Aorta (tissue), 5 donors: ENCODE measurements at places on chromosomes 2 and 18. TPM values are rescaled to one million over a fixed set of nuclear protein-coding genes. Genes with fewer than 3 reads are reported as not detected.

GRCh38 chr2:152588998-152589397 lies 128.3 kb downstream of the PRPF40A start:
- H3K4me1 ChIP-seq: peaks cover 8% of the 10 kb centered on the region
- no peaks in the 10 kb centered on the region for H3K27me3 ChIP-seq
- no peaks in the 10 kb centered on the region for H3K36me3 ChIP-seq
- H3K27ac ChIP-seq: no peak overlapping the region

The THUMPD2 gene
- total RNA-seq: 19.7 TPM

The NEU2 gene
- not detected for total RNA-seq

GRCh38 chr2:130765464-130765863 lies 10.1 kb downstream of the AMER3 start:
- H3K4me1 ChIP-seq: no peaks in the 10 kb centered on the region
- no peak overlapping the region for H3K4me3 ChIP-seq
- DNase-seq: no peak
- H3K36me3 ChIP-seq: no peaks in the 10 kb centered on the region

The UGT1A10 gene
- total RNA-seq: not detected

DNA sequence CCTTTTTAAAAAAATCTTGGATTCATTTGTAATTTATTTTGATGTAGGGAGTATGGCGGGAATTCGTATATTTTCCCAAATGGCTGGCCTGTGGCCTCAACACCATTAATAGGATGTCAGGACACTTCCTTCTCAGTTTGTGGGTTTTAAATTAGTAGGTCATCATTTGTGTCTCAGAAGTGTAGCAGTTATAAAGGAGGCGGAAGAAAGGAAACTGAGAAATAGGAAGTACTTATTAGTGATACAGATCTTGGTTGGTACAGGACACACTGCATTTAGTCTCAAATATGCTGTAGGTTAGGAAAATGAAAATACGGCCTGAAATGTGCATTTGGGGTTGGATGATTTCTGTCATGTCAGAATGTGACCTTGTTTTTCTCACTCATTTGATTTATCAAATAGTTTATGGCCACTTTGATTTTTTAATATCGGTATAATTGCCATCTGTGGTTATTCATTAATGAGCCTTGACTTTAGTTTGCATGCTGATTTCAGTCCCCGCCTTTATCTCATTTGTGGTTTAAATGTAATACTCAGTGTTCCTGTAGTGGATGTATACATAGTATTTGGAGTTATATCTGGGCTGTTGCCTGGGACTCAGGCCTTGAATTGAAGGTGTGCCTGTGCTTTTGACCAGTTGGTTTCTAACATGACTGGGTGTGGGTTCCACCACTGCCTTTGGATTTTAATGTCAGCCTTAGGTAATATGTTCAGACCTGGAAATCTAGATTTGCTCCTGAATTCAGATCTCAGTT lies 31.4 kb downstream of the ZCCHC2 start:
- DNase-seq: no peak
- H3K4me3 ChIP-seq: no peak overlapping the region
- H3K27ac ChIP-seq: no peak overlapping the region
- peaks cover 14% of the 10 kb centered on the region for H3K36me3 ChIP-seq
- no peaks in the 10 kb centered on the region for H3K27me3 ChIP-seq
- H3K4me1 ChIP-seq: no peaks in the 10 kb centered on the region

- H3K36me3 ChIP-seq: no peaks in the 10 kb centered on the region
- no peaks in the 10 kb centered on the region for H3K27me3 ChIP-seq
- H3K4me3 ChIP-seq: no peak overlapping the region
- H3K27ac ChIP-seq: no peak overlapping the region
Measured at GRCh38 chr2:30351116-30351515, 95.9 kb upstream of the LCLAT1 start.

DNA sequence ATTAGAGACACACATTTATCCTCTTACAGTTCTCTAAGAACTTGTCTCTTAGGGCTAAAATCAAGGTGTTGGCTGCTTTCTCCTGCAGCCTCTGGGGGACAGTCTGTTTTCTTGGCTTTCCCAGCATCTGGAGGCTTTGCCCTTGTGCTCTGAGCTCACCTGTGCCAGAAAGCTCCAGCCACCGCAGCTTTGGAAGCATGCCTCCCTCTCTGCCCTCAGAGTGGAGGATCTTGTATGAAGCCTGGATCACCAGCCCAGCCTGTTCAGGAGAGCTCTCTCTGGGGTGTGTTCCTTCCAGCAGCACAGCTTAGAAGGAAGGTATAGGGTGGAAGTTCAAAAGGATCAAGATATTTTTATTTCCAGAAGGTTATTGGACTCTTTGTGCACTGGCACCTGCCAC lies 53.1 kb upstream of the TPO start:
- DNase-seq: no peak
- no peaks in the 10 kb centered on the region for H3K36me3 ChIP-seq

GRCh38 chr2:197786010-197786877 lies 1.1 kb upstream of the BOLL start:
- H3K27me3 ChIP-seq: no peaks in the 10 kb centered on the region
- H3K27ac ChIP-seq: no peak overlapping the region
- H3K36me3 ChIP-seq: no peaks in the 10 kb centered on the region
- DNase-seq: peak; percentile 81
- H3K4me3 ChIP-seq: peak overlapping the region; percentile 40
- H3K4me1 ChIP-seq: no peaks in the 10 kb centered on the region

- H3K36me3 ChIP-seq: no peaks in the 10 kb centered on the region
- DNase-seq: peak; percentile 33
- no peaks in the 10 kb centered on the region for H3K27me3 ChIP-seq
- no peak overlapping the region for H3K27ac ChIP-seq
- no peak overlapping the region for H3K4me3 ChIP-seq
- no peaks in the 10 kb centered on the region for H3K4me1 ChIP-seq
Measured at GRCh38 chr2:121104721-121105141, 180.3 kb downstream of the TFCP2L1 start.

The AQP12A gene
- total RNA-seq: not detected

GRCh38 chr2:137467246-137467862 lies 496.9 kb upstream of the HNMT start:
- no peak for DNase-seq
- H3K36me3 ChIP-seq: no peaks in the 10 kb centered on the region
- H3K4me3 ChIP-seq: no peak overlapping the region
- H3K4me1 ChIP-seq: no peaks in the 10 kb centered on the region
- H3K27me3 ChIP-seq: no peaks in the 10 kb centered on the region
- no peak overlapping the region for H3K27ac ChIP-seq

DNA sequence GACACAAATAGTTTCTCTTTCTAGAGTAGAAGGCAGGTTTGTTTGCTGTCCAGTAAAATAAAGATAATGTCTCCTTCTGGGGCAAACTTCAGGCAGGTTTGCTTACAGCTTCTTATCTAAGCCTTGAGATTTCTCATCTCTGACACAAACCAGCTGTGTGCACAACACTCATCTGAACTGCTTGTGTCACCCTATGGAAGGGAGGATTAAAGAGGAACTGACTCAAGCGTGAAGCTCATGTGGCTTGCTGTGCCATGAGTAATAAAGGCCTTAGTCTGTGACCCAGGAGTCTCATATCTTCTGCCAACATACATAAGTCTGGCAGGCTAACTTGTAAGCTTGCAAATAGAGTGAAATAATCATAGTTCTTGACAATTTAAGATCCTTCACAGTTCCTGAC lies 24.2 kb upstream of the CPO start:
- no peak overlapping the region for H3K27ac ChIP-seq
- H3K4me3 ChIP-seq: no peak overlapping the region
- H3K36me3 ChIP-seq: no peaks in the 10 kb centered on the region

DNA sequence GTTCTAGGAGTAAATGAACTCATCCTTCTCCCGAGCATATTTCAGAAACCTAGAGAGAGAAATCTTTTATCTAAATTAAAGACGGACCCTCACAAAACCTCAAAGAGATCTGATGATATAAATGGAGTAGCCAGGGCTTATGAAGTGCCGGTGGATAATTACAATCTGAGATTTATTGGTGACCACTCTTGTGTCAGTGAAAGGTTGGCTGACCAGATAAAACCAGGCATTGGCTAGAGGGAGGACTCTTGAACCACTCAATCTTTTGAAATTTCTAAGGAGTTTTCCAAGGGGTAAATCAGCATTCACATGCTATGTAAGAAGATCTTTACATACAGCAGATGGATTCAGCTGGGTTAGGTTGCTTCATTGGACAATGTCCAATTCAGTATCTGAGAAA lies 227.3 kb upstream of the MMADHC start:
- no peaks in the 10 kb centered on the region for H3K4me1 ChIP-seq
- H3K27ac ChIP-seq: no peak overlapping the region
- no peaks in the 10 kb centered on the region for H3K27me3 ChIP-seq
- H3K4me3 ChIP-seq: no peak overlapping the region
- no peaks in the 10 kb centered on the region for H3K36me3 ChIP-seq

GRCh38 chr2:100935372-100935752 lies 66.7 kb upstream of the RPL31 start:
- H3K4me1 ChIP-seq: peaks cover 10% of the 10 kb centered on the region
- H3K27ac ChIP-seq: peak overlapping the region; percentile 22
- H3K36me3 ChIP-seq: peaks cover 2% of the 10 kb centered on the region
- H3K27me3 ChIP-seq: no peaks in the 10 kb centered on the region
- H3K4me3 ChIP-seq: no peak overlapping the region
- no peak for DNase-seq

DNA sequence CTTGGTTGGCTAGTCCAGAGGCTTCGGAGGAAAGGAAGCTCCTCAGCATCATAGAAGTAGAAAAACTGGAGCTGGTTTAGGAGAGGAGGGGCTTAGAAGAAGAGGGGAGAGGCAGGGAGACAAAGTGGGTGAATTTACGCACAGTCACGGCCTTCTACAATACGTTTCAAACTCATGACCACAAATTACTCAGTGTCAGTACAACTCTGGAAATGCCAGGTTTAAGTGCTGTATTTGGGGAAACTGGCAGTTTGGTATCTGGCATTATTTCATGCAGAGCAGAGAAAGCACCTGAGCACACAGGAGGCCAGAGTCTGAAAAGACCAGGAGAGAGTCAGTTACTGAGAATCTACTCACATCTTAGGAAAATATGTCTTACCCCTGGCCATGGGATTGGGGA lies 55.4 kb downstream of the XRCC5 start:
- H3K36me3 ChIP-seq: peaks cover 15% of the 10 kb centered on the region
- no peak overlapping the region for H3K27ac ChIP-seq
- H3K27me3 ChIP-seq: no peaks in the 10 kb centered on the region
- no peak for DNase-seq

The NBEAL1 gene
- total RNA-seq: 178 TPM

The NCKAP5 gene
- 2.4 TPM for total RNA-seq

The RAB17 gene
- 4.5 TPM for total RNA-seq

- H3K27ac ChIP-seq: no peak overlapping the region
- H3K4me3 ChIP-seq: no peak overlapping the region
- no peaks in the 10 kb centered on the region for H3K4me1 ChIP-seq
Measured at GRCh38 chr2:29317077-29317517, 201.9 kb downstream of the CLIP4 start.

- no peaks in the 10 kb centered on the region for H3K4me1 ChIP-seq
- no peaks in the 10 kb centered on the region for H3K27me3 ChIP-seq
- no peak overlapping the region for H3K27ac ChIP-seq
- no peaks in the 10 kb centered on the region for H3K36me3 ChIP-seq
- DNase-seq: no peak
- H3K4me3 ChIP-seq: no peak overlapping the region
Measured at GRCh38 chr2:100292022-100292580, 30.2 kb downstream of the LONRF2 start.

- no peak overlapping the region for H3K4me3 ChIP-seq
- no peaks in the 10 kb centered on the region for H3K4me1 ChIP-seq
- H3K27ac ChIP-seq: no peak overlapping the region
Measured at GRCh38 chr18:78673516-78674321, 305.9 kb upstream of the SALL3 start.

The UGT1A7 gene
- not detected for total RNA-seq

DNA sequence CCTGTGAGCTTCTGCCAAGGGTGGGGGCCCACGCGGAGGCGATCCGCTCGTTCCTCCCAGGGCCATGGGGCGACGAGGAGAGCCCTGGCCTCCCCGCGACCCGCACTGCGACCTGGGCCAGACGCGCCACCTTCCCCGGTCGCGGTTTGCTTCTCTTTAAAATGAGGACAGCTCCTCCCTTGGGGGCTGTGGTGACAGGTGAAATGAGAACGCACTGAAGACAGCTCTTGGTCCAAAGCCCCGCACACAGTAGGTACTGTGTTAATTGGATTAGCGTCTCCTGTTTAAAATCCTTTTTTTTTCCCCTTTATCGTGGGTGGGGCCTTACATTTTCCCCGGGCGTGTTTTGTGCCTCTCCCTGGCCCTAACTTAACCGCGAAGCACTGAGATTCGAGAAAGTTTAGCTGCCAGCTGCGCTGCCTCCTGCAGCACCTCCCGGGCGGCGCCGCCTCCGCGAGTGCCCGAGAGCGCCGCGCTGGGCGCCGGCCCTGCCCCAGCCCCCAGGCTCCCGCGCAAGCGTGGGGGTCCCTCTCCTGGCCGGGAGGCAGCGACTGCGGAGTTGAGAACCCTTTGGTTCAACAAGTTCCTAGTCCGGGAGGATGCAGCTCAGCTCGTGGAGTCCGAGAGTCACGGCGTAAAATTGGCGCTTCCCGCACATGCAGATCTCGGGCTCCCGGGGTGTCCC lies 1.1 kb downstream of the HPCAL1 start:
- DNase-seq: peak; percentile 86
- no peaks in the 10 kb centered on the region for H3K36me3 ChIP-seq
- H3K27ac ChIP-seq: no peak overlapping the region

DNA sequence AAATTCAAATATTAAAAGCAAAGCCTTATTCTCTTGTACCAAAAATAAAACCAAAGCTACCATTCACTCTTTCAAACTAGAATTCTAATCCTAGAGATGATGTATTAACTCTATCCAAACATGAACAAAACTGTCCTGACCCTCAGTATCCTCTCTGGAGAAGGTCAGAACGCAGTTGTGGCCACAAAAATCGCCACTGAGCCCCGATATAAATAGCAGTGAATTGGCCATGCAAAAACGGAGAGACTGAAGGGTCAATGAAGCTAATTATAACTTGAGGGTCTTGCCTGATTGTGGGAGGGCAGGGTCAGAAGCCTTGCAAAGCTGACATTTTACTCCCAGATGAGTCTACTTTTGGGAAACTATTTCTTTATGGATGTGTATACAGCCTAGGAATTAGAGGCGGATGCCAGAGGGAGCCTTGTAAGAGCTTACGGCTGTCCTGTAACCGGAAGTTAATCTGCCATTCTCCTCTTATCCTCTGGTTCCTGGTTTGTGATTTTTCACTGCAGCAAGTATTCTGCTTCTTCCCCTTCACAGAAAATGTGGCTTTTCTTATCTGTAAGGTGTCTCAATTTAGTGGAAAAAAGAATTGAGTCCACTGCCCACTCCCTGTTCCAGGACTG lies 28.1 kb downstream of the CAVIN2 start:
- DNase-seq: no peak
- H3K4me1 ChIP-seq: no peaks in the 10 kb centered on the region
- H3K4me3 ChIP-seq: no peak overlapping the region
- H3K36me3 ChIP-seq: no peaks in the 10 kb centered on the region
- H3K27me3 ChIP-seq: no peaks in the 10 kb centered on the region

- H3K27me3 ChIP-seq: no peaks in the 10 kb centered on the region
- no peak for DNase-seq
- H3K4me3 ChIP-seq: no peak overlapping the region
- no peaks in the 10 kb centered on the region for H3K4me1 ChIP-seq
- H3K36me3 ChIP-seq: no peaks in the 10 kb centered on the region
Measured at GRCh38 chr2:101545950-101546349, 71.0 kb upstream of the RFX8 start.

DNA sequence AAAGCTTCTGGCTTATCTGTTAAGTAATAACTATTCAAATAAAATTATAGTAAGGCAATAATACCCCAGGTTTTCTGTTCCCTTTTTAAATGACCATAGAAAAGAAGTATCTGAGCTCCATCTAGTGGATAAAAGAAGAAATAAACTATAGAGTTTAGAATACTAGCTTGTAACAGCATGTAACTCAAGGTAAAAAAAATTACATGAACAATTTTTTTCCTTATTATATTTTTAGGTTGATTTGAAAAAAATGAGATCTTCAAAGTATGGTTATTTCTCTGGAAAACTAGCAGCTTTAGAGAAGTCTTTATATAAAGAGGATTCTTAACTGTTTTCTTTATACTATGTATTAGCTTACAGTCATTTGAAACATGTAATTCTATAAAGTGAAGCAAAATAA lies 58.1 kb downstream of the NCKAP1 start:
- H3K27me3 ChIP-seq: no peaks in the 10 kb centered on the region
- no peaks in the 10 kb centered on the region for H3K4me1 ChIP-seq
- H3K36me3 ChIP-seq: peaks cover 3% of the 10 kb centered on the region
